ENCODE measurements at places on chromosomes 5 and 9.

- DNase-seq = no peak
Measured at GRCh38 chr9:16179566-16179965, 626.7 kb downstream of the CCDC171 start.

DNA sequence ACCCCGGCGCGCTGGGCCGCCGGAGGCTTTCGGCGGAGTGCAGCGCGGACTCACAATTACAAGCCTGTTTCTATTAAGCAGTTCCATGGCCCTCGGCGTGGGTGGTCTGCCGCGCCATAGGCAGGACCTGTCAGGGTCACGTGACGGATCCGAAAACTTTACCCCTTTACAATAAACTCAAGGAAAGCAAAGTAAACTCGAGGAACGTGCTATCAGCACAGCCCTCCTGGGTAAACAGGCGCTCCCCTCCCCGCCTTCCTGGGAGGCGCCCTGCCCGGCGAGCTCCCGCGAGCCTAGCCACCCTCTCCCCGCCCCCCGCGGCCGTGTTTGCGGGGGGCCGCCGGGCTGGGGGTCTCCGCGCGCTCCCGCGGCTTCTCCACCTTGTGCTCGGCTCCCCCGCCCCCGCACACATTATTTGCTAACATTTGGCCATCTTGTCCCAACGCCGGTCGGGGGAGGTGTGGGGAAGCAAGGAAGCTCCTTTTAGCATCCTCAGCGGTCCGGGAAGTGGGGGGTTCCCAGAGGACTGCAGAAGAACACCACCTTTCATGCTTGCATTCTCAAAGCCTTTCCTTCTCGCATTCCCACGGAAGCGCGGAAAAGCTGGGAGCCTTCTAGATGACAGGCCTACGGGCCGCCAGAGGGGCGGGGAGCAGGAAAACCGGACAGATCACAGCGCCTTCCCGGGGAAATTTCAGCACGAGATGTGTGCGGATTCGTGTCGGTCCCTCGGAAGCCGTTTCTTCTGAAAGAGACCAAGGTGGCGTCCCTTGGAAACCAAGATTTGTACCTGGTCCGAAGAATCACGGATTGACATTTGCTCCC, at the start of gene PTCH1:
TSS of gene PTCH1 (minus strand) at position 238 of the 825 bp plus-strand sequence.
- no peak for DNase-seq

DNA sequence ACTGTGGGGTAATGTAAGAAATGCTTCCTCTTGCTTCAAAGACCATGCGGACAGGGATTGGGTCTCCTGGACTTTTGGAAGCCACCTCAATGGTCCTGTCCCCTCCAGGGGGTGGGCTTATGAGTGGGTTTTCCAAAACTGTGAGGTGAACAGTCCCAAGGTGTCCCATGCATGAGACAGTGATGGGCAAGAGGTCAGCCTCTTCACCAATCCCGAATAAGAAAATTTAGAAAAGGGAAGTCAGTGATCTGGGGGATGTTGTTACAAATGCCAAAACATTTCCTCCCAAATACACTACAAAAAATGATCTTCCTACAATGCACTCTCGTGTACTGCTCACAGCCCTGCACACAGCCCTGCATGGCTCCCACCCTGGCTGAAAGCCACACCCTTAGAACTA, 215.7 kb upstream of the TBC1D2 start:
- DNase-seq = no peak

DNA sequence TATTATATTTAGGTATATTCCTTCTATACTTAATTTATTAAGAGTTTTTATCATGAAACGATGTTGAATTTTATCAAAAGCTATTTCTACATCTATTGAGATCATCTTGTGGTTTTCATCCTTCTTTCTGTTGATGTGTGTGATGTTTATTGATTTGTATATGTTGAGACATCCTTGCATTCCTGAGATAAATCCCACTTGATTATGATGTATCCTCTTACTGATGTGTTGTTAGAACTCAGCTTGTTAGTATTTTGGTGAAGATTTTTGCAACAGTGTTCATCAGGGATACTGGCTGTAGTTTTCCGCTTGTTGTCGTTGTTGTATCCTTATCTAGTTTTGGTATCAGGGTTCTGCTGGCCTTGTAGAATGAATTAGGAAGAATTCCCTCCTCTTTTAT, 213.6 kb downstream of the GDNF start:
- no peak for DNase-seq

GRCh38 chr9:6239048-6239461, 23.4 kb downstream of the IL33 start:
- DNase-seq = peak; percentile 2

GRCh38 chr5:122668552-122668951, 106.3 kb upstream of the SNX2 start:
- DNase-seq = no peak

DNA sequence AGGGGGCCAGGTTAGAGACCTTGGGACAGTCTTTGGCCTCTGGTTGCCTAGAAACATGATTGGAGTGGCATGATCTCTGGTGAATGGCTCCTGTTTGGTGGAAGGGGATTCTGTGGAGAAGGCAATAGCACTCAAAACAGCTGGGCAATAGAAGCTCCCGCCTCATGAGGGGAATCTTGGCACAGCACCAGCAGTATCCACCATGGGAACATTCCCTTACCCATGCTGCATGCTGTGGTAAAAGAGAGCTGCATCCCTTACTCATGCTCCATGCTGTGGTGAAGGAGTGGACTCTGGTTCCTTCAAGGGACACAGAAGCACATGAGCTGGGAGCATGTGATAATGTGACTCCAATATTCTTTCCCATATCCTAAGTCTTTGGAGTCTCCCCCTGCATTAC, 160.6 kb downstream of the PJA2 start:
- DNase-seq = no peak

DNA sequence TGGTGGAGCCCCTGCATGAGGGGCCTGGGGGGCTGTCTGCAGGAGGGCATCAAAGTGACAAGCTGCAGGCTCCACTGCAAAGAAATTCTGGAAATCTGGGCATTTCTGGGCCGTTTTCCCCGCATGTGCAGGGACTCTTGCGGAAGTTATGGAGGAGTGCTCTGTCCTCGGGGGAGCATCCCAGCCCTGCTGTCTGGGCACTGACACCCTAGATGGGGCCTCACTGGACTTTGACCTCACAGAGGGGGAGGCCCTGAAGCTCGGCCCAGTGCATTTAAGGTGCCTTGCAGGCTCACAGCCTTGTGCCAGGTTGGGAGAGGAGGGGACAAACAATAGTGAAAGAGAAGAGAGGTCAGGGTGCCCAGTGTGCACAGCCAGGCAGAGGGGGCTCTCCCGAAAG, 35.4 kb downstream of the LHX3 start:
- DNase-seq = no peak

- DNase-seq = no peak
Measured at GRCh38 chr9:114437401-114437893, 49.7 kb upstream of the AKNA start.

- DNase-seq = no peak
Measured at GRCh38 chr5:7072188-7072587, 323.8 kb upstream of the ADCY2 start.

- DNase-seq = no peak
Measured at GRCh38 chr5:9230355-9230754, 315.5 kb downstream of the SEMA5A start.

GRCh38 chr5:148342371-148343045, 7.1 kb downstream of the SPINK9 start:
- no peak for DNase-seq

DNA sequence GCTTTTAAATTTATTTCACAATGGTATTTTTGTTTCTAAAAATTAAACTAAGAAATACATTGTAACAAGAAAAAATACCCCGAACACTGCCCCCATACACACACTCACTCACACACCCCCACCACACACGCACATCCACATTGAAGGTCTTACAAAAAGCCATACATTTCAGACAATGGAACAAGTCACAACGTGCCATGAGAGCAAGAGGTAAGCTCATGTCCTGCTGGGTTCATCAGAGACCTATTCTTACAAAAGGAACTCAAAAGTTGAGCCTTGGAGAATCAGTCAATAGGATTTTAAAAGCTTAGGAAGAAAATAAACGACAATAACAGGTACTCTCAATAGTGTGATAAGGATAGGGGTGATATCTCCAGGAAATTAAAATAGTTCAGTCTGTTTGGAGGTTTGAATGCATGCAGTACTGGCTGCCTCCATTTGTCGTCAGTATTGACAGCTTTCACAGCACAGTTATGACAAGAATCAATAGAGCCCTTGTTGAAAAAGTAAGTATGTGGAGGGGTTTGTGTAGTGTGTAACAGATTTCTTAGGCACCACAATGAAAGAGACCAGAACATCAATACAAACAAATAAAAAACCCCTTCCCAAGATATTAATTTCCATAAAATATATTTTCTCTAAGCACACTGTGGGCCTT, 1826.2 kb upstream of the CDH6 start:
- no peak for DNase-seq

- no peak for DNase-seq
Measured at GRCh38 chr5:174531782-174532191, 192.6 kb upstream of the MSX2 start.

DNA sequence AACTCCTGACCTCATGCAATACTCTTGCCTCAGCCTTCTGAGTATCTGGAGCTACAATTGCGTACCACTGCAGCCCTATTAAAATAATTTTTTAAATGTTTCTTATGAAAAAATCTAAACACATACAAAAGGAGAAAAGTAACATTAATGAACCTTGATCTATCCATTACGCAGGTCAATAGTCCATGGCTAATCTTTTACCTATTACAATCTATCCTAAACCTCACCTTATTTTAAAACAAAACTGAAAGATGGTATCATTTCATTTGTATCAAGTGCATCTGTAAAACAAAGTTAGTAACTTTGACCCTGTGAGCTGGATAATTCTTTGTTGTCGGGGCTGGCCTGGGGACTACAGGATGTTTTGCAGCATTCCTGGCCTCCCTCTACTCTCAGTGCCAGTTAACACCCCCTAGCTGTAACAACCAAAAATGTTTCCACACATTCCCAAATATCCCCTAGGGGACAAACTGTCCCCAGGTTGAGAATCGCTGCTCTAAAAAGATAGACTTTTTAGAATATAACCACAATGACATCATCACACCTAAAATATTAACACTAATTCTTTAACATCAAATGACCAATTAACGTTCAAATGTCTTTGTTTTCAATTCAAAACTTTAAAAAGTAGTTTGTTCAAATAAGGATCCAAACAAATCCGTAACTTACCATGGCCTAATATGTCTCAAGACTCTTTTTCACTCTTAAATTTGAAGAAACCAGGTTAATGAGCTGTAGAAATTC, 54.8 kb downstream of the RNF38 start:
- DNase-seq = no peak

DNA sequence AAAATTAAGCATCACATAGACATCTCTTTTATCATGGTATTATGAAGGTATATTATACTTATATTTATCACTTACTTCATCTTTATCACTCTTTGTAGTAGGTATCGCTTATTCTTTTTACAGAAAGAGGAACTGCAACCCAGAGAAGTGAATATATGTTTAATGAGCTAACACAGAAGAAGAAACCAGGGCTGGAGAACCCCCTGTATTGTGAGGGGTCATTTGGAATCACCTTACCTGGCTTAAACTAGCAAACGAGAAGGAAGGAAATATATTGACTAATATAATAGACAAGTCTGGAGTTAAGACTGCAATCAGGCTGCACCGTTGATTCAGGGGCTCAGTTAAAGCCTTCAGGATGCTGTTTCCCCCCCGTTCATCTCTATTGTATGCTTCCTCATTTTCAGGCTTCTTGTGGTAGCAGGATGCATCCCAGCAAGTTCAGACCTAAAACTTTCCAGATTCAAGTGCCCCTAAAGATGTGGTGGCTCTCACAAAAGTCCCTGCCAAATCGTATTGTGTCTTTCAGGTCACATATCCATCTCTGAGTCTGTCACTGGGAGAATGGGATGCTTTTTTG, 146.4 kb downstream of the GCNT1 start:
- no peak for DNase-seq

GRCh38 chr9:33189331-33189791, 22.2 kb upstream of the B4GALT1 start:
- no peak for DNase-seq

GRCh38 chr9:124835026-124835557, 18.2 kb upstream of the WDR38 start:
- DNase-seq = peak; percentile 57

DNA sequence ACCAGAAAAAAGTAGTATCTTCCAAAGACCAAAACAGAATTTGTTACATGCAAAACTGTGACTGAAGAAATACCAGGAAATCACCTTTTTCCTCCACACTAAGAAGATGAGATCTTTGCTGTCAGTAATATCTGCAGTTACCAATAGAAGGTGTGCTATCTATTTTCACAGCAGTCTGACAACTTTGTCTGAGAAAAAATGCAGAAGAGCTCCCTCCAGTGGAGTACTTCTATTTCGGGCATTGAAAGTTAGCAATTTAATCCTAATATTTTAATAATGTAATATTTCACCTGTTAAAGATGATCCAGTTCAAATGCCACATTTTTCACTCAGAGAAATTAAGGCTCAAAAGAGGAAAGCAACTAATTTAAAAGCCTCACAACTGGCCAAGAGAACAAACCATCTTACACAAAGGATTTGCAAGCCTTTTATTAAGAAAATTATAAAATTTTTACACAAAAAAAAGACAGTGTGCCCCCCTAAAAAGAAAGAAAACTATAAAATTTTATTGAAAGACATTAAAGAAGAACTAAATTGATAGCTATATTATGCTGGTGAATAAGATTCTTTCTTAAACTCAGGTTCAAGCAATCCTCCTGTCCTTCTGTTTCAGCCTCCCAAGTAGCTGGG, 50.6 kb downstream of the DEPDC1B start:
- peak; percentile 8 for DNase-seq

- DNase-seq = no peak
Measured at GRCh38 chr9:37127018-37127417, 6.6 kb downstream of the ZCCHC7 start.
